ENCODE measurements at places on chromosomes 13 and 19.

- no peak for DNase-seq
- H3K27ac ChIP-seq, result no peak overlapping the region
- H3K4me1 ChIP-seq, result 0 out of 2 replicates have a peak, but pooled peaks cover 2% of the 10 kb centered on the region
Measured at GRCh38 chr13:24183741-24184182, 23.2 kb downstream of the SPATA13 start.

GRCh38 chr13:26762745-26763345 lies 2.3 kb upstream of the GPR12 start:
- H3K4me1 ChIP-seq, result no peaks in the 10 kb centered on the region
- no peaks in the 10 kb centered on the region for H3K36me3 ChIP-seq
- H3K4me3 ChIP-seq, result no peak overlapping the region
- no peak for DNase-seq
- H3K27me3 ChIP-seq, result peaks cover 29% of the 10 kb centered on the region
- H3K27ac ChIP-seq, result no peak overlapping the region

GRCh38 chr13:75180805-75181455 lies 301.0 kb downstream of the TBC1D4 start:
- H3K4me1 ChIP-seq, result no peaks in the 10 kb centered on the region
- no peaks in the 10 kb centered on the region for H3K36me3 ChIP-seq
- no peaks in the 10 kb centered on the region for H3K27me3 ChIP-seq
- H3K4me3 ChIP-seq, result no peak overlapping the region

DNA sequence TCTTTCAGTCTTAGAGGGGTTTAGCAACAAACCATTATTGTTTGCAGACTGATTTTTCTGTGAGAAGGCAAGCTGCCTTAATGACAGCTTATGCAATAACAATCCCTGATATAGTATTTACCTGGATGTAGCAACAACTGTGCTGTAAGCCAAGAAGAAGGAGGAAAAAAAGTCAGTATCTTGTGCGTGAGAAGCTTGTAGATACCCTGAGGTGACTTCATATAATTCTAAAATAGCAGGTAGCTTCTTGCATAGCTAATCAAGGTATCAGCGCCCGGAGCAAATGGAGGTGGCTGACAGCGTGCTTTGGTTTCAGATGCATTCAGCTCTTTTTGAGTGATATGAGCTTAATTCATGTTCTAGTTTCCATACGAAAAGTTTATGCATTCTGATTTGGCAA lies 309.8 kb downstream of the KLF5 start:
- DNase-seq, result no peak
- H3K4me1 ChIP-seq, result no peaks in the 10 kb centered on the region
- no peak overlapping the region for H3K27ac ChIP-seq
- no peaks in the 10 kb centered on the region for H3K27me3 ChIP-seq
- no peak overlapping the region for H3K4me3 ChIP-seq
- H3K36me3 ChIP-seq, result no peaks in the 10 kb centered on the region
